Putamen (tissue), 1 donor: ENCODE measurements at places on chromosomes 3 and 15.

DNA sequence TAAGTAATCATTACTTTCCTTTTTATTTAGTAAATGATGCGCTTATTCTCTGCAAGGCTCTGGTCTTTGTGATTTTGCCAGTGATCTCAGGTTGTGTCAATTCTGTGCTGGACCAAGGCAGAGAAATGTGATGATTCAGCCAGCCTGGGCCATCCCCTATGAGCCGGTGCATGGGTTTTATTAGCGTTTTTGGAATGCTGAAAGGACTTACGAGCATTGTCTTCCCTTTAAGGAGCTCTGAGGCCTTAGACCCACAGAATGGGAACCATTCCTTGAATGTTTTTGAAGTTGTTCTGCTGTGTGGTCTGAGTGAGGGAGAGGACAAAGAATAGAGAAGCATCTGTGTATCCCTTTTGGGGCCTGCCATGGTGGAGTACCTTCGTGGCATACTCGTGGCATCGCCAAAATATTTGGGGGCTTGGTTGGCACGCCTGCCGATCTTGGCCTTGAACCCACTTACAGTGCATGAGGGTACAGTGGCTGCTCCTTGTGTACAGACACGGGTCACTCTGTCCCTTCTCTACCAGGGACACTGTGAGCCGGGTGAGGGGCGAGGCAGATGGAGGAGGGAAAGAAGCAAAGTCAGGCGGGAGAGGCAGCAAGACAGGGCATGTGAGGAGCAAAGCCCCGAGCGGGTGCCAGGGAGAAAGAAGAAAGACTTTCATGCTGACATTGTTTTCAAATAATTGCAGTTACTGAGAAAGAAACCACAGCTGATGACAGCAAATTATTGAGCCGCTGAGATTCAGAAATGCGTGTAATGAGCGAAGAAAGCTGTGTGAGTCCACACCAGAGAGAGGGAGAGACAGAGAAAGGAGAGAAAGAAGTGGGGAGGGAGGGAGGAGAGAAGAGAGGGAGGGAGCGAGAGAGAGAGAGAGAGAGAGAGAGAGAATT lies 269.4 kb upstream of the RGMA start:
- no peak for DNase-seq

DNA sequence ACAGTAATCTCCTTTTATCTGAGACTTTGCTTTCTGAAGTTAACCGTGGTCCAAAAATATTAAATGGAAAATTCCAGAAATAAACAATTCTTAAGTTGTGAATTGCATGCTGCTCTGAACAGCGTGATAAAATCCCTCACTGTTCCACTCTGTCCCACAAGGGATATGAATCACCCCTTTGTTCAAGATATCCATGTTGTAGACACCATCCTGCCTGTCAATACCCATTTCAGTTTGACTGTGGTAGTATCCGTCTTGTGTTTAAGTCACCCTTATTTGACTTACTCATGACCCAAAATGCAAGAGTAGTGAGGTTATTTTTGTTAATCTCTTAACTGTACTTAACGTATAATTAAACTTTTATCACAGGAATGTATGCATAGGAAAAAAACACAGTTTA lies 435.0 kb downstream of the SHQ1 start:
- peak; percentile 83 for DNase-seq

DNA sequence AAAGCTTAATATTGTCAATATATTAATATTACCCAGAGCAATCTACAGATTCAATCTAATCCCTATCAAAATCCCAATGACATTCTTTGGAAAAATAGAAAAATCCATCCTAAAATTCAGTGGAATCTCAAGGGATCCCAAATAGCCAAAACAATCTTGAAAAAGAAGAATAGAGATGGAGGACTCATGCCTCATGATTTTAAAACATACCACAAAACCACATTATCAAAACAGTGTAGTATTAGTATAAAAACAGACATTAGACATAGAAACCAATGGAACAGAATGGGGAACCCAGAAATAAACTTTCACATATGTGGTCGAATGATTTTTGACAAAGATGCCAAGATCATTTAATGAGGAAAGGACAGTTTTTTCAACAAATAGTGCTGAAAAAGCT lies 14.6 kb downstream of the NEK4 start:
- DNase-seq: no peak

GRCh38 chr15:63880744-63881143 lies 47.0 kb upstream of the HERC1 start:
- no peak for DNase-seq

- peak; percentile 12 for DNase-seq
Measured at GRCh38 chr3:82133070-82133606, 371.7 kb upstream of the GBE1 start.

DNA sequence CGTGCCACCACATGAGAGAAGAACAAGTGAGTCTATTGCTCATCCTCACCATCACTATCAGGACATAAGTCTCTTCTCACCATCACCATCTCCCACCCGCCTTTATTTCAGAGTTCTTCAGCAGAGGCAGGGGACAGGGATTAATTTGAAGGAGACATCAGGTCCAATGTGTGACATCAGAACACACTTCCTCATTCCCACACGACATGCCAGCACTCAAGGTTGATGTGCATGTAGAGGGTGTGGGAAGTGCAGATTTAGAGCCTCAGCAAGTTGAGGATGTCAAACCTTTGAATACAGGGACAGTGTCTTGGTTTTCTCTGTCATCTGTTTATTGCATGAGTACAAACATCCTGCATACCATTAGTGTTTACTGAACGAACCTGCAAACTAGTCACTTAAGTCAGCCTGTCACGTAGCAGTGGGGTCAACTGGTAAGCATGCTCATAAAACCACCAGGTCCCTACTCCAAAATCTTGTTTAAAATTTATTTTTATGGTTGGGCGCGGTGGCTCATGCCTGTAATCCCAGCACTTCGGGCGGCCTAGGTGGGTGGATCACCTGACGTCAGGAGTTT lies 104.4 kb downstream of the MYLK start:
- no peak for DNase-seq

DNA sequence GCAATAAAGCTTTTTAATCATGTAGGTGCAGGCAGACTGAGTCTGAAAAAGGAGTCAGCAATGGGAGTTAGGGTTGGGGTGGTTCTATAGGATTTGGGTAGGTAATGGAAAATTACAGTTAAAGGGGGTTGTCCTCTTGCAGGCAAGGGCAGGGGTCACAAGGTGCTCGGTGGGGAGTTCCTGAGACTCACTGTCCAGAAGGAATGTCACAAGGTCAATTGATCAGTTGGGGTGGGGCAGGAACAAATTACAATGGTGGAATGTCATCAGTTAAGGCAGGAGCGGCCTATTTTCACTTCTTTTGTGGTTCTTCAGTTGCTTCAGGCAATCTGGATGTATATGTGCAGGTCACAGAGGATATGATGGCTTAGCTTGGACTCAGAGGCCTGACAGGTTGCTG lies 13.9 kb downstream of the CCR5AS start:
- DNase-seq: no peak

- DNase-seq: no peak
Measured at GRCh38 chr3:13509059-13509815, 29.1 kb downstream of the HDAC11 start.

DNA sequence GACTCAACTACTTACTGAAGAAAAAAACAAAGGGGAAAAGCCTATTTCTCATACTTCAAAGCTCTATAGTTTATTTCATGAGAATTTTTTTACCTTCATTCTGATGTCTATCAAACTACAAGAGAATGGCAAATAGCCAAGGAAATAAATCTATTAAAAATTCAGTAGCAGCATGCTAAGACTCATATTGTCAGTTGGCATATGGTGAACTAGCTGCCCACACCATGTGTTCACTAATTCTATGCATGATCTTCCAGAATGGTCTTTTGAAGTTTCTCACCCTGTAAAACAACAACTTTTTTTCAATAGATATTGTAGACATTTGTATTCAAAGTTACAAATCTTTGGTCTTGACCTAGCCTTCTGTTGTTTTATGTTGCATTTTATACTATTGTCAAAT lies 386.2 kb downstream of the RSL24D1 start:
- DNase-seq: no peak

- no peak for DNase-seq
Measured at GRCh38 chr3:44223299-44223698, 18.4 kb upstream of the TOPAZ1 start.

DNA sequence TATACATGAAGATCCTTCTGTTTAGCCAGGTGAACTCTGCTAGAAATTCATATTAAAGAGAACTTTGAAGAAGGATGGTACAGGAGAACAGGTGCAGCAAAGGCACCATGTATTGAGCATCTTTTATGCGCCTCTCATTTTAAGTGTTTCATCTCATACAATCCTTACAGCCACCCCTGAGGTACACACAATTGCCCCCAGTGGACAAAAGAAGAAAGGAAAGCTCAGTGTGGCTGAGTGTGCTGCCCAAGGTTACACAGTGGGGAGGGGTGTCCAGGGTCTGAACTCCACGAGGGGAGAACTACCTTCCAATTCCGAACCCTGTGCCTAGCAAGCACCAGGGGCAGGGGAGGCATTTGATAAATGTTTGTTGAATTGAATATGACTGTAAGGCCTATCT lies 98.6 kb downstream of the MECOM start:
- no peak for DNase-seq

DNA sequence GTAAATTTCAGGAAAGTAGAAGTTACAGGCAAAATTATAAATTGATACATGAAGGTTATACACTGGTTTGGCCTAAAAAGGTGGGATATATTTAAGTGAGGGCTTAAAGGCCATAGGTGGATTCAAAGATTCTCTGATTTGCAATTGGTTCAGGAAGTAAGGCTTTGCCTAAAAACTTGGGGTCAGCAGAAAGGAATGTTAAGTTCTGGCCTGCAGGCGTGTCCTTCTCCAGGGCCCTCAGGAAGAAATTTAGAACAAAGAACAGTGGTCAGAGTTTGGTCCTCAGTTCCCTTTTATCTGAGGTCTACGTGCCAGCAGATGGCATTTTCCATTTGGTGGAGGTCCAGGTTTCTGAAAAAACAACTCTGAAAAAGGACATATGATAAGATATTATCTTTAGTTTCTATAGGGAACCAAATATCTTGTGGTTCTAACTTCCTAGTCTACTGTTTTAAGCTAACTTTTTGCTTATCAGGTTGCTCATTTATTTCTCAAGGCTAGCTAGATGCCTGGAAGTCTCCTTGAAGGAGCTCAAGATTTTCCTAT lies 40.5 kb downstream of the SCN11A start:
- no peak for DNase-seq

- no peak for DNase-seq
Measured at GRCh38 chr3:162302983-162303624, 806.5 kb downstream of the OTOL1 start.

- DNase-seq: no peak
Measured at GRCh38 chr3:158167737-158168557, 58.1 kb downstream of the RSRC1 start.

GRCh38 chr3:58880182-58880581 lies 169.6 kb downstream of the CFAP20DC start:
- DNase-seq: no peak

- DNase-seq: no peak
Measured at GRCh38 chr3:63595221-63595620, 57.3 kb upstream of the SNTN start.

- peak; percentile 46 for DNase-seq
Measured at GRCh38 chr3:190811775-190812480, 50.6 kb downstream of the GMNC start.

DNA sequence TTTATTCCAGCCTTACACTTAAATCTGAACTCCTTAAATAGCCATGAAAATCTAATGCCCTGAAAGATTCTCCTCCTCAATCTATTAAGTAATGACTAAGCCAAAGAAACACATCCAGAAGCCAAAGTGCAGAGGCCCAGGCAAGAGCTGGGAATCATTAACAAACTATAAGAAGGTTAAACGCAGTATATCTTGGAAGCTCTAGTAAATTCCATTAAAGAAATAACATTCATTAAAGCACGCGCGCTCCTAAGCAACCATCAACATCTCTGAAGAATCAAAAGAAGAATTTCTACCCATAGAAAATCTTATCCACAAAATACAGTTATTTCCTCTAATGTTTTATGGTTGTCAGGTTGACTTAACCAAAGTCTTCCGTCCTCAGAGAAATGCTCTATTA lies 29.5 kb downstream of the MB21D2 start:
- DNase-seq: no peak

DNA sequence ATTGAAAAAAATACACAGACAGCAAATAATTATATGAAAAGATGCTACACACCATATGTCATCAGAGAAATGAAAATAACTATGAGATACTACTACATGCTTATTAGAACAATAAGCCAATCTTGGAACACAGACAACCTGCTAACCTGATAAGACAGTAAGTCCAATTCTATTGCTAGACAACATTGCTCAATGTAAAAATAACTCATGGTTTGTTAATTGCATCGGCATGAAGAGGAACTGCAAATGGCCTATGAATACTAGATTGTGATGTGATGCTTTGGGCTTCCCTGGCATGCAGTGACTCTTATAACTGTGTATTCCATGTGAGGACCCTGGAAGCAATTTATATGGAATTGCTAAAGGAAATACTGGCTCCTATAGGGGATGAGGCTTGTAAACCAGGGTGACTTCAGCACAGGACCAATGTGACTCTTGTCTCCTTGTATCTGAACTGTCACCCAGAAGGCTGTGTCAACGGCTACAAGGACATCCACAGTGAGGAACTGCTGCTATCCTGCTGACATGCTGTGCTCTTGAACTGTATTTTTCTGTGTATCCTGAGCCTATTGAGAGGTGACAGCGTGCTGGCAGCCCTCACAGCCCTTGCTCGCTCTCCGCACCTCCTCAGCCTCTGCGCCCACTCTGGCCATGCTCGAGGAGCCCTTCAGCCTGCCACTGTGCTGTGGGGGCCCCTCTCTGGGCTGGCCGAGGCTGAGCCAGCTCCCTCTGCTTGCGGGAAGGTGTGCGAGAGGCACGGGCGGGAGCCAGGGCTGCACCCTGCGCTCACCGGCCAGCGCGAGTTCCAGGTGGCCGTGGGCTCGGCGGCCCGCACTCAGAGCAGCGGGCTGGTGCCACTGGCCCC lies 385.7 kb downstream of the CNTN4 start:
- no peak for DNase-seq

- no peak for DNase-seq
Measured at GRCh38 chr3:33795131-33795530, 3.3 kb upstream of the PDCD6IP start.

GRCh38 chr15:100863075-100863795 lies 16.4 kb upstream of the ALDH1A3 start:
- no peak for DNase-seq

DNA sequence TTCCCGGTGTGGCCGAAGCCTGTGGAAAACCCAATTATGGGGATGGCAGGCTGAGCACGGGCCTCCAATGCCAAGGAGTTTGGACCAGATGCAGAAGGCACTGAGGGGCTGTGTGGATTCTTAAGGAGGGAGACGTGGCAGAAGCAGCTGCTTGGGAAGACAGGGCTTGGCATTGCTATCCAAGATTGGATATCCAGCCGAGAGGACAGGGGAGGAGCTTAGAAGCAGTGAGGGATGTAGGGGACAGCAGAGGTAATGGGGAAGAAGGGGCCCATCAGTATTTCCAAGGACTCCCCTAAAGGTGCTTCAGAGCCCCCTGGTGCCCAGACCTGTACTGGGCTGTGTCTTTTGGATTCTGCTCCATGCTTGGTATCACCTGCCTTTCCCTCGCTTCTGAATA lies 112.8 kb upstream of the TLE3 start:
- DNase-seq: no peak
